ENCODE measurements at places on chromosomes 12 and 14.
A peak's percentile ranks its signal among the peaks of the same experiment; 100 is the strongest.

DNA sequence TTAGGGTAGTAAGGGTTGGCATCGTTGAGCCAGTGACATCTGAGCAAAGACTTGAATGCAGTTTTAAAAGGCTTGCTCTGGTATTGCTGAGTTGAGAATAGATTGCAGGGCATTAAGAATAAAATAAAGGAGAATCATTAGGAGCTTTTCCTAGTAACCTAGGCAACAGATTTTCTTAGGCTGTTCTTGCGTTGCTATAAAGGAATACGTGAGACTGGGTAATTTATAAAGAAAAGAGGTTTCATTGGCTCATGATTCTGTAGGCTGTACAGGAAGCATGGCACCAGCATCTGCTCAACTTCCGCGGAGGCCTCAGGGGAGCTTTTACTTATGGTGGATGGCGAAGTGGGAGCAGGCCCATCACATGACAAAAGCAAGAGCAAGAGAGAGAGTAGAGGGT lies 97.4 kb downstream of the RAD51B start:
- DNase-seq = no peak

- DNase-seq = no peak
Observed at GRCh38 chr12:58272461-58272860, 331.1 kb downstream of the ATP23 start.

DNA sequence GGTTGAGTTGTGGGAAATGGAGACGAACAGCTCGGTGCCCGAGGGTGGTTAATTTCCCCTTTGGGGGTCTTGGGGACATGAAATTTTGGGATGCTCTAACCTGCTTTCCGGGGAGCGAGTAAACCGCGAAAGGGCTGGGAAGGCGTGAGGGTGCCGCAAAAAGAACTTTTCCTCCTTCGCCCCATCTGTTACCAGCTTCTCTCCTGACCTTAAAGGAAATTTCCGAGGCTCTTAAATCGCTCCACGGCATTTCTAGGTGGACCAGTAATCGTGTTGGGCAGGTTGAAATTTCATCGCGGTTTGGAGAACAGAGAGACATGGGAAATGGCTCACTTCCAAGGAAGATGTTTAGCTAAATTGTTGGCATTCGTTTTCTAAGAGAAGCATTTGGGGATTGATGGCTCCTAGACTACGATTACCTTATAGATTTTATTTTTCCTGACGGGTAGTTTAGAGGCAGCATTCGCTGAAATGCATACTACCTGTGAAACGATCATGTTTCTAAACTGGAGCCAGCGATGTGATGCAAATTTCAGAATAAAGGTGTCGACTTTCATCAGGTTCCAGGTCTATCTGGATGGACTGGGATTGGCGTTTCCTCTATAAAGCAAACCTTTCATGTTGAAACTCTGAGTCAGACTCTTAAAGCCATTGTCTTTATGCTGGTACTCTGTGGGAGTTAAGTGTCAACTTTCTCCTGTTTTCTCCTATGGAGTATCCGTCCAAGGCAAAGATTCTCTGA lies 414.5 kb downstream of the PCNX1 start:
- DNase-seq = peak; percentile 7

GRCh38 chr14:104858811-104859426 lies 6.1 kb upstream of the CEP170B start:
- no peak for DNase-seq

DNA sequence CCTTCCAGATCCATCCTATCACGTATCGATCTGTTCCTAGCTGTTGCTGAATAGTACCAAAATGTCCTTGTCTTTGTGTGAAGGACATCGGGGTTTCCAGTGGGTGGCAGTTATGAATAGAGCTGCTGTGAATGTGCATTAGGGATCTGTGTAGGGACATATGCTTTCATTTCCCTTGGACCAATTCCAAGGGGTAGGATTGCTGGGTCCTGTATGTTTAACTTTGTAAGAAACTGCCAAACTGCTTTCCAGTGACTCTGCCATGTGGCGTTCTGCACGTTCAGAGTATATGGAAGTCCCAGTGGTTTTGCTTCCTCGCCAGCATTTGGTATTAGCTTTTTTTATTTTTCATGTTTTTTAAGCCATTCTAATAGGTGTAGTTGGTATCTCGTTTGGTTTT lies 28.6 kb downstream of the PACS2 start:
- DNase-seq = no peak

DNA sequence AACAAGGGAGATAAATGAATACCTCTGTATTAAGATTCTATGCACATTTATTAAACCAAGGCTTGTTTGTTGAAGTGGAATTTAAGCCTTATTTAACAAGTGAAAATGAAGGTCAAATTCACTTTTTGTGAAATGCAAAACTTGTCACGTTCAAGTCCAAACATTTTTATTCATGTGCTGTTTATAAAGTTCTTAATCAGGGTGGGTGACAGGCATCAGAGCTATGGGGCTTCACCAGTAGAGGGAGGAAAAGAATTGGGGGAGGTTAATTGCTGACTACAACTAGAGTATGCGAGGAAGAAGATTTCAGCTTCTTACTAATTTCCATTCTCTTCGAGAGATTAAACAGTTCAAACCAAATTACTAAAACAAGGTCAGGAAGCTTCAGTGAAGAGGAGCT lies 9.7 kb downstream of the MOK start:
- no peak for DNase-seq
